Caco-2 (cell line): ENCODE measurements at places on chromosomes 2 and 18.

DNA sequence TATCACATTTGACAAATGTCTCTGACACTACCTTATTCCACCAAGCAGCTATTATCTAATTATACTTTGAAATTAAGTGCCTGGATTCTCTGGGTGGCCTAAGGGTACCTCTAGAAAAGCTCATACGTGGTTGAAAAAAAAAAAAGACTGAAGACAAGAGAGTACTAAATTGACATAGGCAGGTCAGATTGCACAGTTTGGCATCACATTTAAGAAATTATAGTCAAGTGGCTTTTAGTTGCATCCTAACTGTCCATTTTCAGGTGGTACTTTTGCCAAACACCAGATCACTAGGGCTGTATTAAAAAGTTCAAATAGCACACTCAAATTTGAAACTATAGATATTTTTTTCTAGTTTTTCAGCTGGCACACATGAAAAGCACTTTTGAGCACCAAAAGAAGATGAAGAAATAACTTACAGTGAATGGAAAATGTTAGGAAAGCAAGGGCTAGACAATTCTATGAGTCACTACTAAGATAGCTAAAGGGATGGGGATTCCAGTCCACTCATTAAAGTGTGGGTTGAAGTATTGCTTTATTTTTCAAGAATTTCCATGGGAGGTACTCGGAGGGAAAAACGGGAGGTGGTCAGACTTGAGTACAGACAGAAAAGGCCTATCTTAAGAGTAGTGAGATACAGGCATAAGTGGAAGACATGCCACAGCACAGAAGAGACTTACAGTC is 106.5 kb upstream of the COL5A2 start:
- no peak for DNase-seq

DNA sequence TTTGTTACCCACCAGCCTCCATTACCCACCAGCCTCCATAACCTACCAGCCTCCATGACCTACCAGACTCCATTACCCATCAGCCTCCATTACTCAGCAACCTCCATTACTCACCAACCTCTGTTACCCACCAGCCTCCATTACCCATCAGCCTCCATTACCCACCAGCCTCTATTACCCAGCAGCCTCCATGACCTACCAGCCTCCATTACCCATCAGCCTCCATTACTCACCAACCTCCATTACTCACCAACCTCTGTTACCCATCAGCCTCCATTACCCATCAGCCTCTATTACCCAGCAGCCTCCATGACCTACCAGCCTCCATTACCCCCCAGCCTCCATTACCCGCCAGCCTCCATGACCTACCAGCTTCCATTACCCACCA is 133.3 kb upstream of the HS6ST1 start:
- no peak for DNase-seq

- DNase-seq = no peak
Measured at GRCh38 chr2:136255127-136255526, 137.2 kb upstream of the CXCR4 start.

DNA sequence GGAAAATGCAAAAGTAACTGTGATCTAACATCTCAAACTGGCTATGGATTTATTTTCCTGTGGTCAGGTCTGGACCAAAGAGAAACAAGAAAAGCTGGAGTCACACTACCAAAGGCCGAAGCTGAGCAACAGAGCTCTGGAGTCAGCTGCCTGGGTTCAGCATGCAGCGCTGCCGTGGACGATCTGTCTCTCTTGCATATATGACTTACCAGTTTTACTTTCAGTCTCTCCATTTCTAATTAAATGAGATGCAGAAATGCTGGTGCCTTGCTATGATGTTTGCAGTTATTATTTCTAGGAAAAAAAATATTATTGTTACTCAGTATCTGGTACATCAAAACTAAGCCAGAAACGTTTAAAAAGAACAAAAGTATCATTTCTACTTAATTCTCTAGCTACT is 813.2 kb downstream of the RNF144A start:
- no peak for DNase-seq

- DNase-seq = no peak
Measured at GRCh38 chr18:74342416-74343043, 26.9 kb downstream of the C18orf63 start.

DNA sequence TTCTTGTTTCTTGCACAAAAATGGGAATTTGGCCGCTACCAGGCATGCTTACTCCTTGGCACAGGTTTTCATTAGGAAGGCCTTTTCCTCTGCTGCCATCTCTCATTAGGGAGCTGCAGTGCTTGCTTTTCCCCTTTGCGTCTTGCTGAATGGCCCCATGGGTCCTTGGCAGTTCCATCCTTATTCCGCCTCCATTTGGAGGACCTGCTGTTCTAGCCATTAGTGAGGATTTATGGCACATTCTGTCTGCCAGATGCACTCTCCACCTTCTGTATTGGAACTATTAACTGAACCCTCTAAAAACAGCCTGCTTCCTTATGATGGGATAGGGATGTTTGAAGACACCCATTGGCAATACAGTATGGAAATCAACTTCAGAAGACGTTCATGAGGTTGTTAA is 103.5 kb upstream of the NOSTRIN start:
- no peak for DNase-seq
